ENCODE measurements at places on chromosomes 2 and 18. TPM values are rescaled to one million over a fixed set of nuclear protein-coding genes. Genes with fewer than 3 reads are reported as not detected.

- no peak for DNase-seq
Observed at GRCh38 chr2:95551055-95551568, 40.7 kb upstream of the TRIM43 start.

- no peak for DNase-seq
Observed at GRCh38 chr2:206814498-206814897, 49.1 kb downstream of the FASTKD2 start.

GRCh38 chr18:48488388-48488850 lies 50.4 kb upstream of the CTIF start:
- DNase-seq, result peak; percentile 92

DNA sequence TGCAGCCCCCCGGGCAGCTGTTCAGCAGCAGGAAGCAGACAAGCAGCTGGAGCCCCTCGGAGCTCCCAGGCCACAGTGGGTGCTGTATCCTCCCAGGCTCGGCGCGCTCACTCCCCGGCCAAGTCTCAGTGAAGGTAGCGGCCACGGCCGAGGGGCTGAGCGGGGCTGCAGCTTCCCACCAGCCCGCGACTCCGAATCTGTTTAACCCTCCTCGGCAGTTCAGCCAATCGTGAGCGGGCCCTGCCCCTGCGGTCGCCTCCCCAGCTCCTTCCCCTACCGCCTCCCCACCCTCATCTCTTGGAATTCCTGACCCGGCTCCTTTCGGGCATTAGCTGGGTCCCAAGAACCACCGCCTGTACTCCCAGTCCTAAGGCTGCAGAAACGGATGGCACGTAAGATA lies at the start of gene RESP18:
TSS of gene RESP18 (minus strand) at position 203 of the 400 bp plus-strand sequence.
- DNase-seq, result no peak

DNA sequence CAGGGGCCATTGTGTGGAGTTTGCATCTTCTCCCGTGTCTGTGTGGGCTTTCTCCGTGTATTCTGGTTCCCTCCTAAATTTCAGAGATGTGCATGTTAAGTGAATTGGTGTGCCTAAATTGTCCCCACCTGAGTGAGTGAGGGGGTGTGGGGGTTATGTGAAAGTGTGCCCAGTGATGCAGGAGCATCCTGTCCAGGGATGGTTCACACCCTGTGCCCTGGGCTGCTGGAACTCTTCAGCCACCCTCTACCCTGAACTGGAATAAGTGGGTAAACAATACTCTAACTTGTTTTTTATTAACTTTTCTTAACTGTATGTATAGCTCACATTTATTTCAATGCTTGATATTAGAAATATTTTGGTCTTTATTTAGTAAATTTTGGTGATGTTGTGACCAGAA lies 56.0 kb downstream of the UBE2E3 start:
- DNase-seq, result no peak

- no peak for DNase-seq
Observed at GRCh38 chr2:112062894-112063293, 7.8 kb downstream of the TMEM87B start.

GRCh38 chr2:121583555-121583954 lies 52.9 kb downstream of the RNU4ATAC start:
- no peak for DNase-seq

DNA sequence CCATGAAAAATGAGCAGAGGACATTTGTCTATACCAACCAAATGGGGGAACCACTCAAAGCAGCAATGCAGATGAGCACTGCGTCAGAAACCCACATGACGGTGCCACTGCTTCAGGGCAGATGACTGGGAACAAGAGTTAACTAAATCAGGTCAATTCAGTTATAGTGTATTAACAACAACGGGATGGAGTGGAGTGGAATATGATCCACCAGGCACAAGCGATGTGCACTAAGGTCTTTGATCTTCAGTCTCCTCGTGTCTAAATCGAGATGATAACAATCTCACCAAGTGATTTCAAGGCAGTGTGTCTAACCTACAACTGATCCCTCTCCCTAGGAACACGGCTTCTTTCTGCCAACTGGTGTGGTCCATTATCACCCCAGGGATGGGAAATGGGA lies 269.0 kb downstream of the RAD51AP2 start:
- no peak for DNase-seq

DNA sequence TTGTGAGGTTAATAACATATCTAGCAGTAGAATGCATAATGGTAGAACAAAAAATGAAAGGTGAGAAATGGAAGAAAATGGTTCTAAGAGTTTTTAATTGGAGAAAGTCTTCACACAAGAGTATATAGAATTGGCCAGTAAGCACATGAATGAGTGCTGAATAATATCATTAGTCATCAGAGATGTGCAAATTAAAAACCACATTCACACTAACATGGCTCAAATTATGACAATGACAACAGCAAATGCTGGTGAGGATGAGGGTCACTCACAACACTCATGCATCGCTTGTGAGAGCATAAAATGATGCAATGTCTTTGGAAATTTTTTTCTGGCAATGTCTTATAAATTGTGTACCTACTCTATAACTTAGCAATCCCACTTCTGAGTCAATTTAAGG lies 1355.4 kb upstream of the ACVR2A start:
- DNase-seq, result no peak

The EMX1 gene
- not detected for total RNA-seq

The CENPA gene
- total RNA-seq, result 67.8 TPM

Measured in RPMI7951 (cell line).